ENCODE measurements at places on chromosomes 12 and 14.

- no peak for DNase-seq
These were observed 743.2 kb downstream of the TMEM121 start for GRCh38 chr14:106269451-106270204.

- peak; percentile 80 for DNase-seq
These were observed 82.1 kb downstream of the AVPR1A start for GRCh38 chr12:63068857-63069442.

- no peak for DNase-seq
These were observed 55.7 kb upstream of the PRPF39 start for GRCh38 chr14:45028107-45028626.

DNA sequence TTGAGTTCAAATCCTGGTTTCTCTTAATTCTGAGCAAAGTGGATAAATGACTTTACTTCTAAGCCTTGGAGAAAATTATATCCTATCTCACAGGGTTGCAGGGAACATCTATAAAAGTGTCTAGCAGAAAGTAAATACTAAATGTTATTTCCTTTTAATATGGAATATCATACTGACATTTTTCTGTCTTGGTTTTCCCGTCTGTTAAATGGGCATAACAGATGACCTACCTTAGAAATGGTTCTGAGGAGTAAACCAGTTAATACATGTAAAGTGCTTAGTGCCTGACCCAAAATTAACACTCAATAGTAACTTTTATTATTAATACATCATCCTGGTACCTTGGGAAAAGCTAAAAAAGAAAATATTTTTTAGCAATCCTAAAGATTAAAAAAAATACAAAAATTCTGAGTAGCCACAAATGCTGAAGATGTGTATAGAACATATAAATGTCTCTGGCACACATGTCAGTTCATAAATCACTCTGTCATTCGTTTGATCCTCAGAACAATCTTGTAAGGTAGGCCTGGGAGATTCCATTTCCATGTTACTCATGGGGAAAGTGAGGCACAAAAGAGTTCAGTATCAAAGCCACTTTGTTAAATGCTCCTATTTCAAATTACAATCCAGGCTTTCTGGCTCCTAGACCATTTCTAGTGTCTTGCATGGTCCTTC lies 1.3 kb downstream of the VIPAS39 start:
- DNase-seq: no peak

GRCh38 chr14:48323665-48324064 lies 648.3 kb upstream of the MDGA2 start:
- peak; percentile 16 for DNase-seq
